Myocyte (in vitro differentiated cells): ENCODE measurements at places on chromosomes 11 and 22.
A peak's percentile ranks its signal among the peaks of the same experiment; 100 is the strongest.

DNA sequence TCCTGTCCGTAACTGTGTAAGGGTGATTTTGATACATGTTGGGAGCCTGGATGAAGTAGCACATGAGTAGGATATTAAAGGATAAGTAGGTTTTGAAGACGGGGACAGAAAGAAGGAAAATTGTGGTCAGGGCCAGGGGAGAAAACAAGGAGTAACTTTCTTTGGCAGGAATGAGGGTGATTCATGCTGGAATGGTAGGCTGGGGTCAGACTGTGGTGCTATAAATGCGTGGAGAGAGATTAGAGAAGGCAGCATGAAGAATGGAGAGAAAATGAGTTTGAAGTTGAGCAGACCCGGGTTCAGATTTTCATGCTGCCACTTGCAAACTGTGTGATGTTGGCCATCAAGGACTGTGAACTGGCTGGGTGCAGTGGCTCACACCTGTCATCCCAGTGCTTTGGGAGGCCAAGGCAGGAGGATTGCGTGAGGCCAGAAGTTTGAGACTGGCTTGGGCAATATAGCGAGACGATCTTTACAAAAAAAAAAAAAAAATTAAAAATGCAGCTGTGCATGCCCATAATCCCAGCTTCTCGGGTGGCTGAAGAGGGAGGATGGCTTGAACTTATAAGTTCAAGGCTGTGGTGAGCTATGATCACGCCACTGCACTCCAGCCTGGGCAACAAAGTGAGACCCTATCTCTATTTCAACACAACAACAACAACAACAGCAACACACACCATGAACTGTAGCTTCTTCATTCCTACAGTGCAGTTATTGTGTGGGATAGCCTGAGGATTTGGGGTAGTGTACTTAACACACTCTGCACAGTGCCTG is 22.3 kb downstream of the ZBTB16 start:
- DNase-seq, result peak; percentile 47

DNA sequence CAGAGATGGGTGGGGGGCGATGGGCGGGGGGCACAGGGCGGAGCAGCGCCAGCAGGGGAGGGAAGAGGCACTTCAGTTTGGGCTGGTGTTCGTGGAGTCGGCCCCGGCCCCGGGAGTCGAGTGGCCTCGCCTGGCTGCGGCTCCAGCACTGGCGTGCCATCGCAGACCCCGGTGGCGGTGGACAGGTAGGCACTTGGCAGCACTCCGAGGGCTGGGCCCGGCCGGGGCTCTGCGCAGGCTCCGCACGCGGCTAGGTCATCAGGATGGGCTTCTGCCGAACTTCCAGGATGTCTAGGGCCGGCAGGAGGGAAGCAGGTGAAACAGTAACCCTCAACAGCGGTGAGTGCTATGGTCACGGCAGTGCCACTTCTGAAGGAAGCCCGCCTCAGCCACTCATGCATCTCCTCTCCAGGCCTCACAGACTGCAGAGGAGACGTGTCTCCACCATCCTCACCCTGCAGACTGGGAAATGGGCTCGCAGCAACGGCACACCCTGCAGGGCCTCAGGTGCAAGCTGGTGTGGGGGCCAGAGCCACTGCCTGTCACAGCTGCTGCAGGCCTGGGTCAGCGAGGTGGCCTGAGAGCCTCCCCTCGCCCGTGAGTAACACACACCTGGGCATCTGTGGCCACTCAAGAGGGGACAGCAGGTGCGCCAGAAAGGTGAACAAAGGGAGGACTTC is 33.3 kb downstream of the NUP50 start:
- DNase-seq, result no peak

DNA sequence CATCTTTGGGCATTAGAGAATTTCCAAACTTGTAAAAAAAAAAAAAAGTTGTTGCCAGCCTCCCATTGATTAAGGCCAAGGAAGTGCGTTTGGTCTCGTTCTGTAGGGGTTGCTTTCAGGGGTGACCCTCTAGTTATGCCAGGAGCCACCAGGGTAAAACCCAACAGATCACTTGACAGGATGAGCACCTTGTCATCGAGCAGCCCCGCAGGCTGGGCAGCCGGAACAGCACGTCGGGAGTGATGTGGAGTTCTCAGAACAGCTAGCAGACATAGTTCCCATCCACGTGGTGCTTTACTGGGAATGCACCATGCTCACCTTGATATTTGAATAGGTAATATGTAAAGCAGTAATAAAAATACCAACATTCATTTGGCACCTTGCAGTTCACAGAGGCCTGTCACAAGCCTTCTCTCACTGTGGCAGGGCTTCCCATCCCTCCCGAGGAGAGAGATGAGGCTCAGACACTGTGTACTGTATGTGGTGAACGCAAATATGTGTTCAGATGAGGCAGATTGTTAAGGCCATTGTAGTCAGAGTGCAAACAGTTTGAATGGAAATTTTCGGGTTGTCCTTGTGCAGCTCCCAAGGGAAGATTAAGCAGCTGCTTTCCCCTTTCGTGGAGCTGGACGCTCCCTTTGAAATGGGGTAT is 70.9 kb upstream of the SORL1-AS1 start:
- no peak for DNase-seq

GRCh38 chr22:24305260-24305692 is 34.6 kb downstream of the SPECC1L start:
- no peak for DNase-seq

GRCh38 chr11:76493626-76494539 is 49.1 kb downstream of the EMSY start:
- DNase-seq, result no peak

GRCh38 chr11:1232883-1233321 is 10.0 kb downstream of the MUC5B start:
- DNase-seq, result no peak

- no peak for DNase-seq
These were observed 22.8 kb downstream of the TEAD1 start for GRCh38 chr11:12696911-12697581.

- DNase-seq, result no peak
These were observed 24.1 kb downstream of the LARGE1 start for GRCh38 chr22:33896154-33896553.

DNA sequence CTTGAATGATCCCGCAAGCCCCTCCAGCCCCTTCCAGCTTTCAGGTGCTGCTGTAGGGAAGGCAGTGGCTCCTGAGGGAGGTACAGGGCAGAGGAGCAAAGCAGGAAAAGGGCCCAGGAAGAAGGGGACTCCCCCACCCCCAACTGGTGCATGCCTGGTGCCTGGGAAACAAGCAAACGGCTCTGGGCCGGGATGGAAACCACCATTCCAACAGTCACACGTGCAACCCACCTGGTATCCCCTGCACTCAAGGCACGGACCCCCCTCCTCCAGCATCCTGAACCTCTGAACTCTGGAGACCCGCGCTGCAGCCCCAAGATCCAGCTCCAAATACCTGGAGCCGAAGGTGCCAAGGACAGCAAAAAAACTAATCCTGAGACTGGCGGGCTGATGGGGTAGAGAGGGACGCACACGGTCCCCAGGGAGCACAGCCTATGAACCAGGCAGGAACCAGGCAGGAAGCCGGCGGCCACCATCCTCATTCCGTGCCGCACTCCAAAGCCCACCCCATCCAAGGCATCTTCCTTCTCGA is 537 bp downstream of the SCN4B start:
- DNase-seq, result no peak

DNA sequence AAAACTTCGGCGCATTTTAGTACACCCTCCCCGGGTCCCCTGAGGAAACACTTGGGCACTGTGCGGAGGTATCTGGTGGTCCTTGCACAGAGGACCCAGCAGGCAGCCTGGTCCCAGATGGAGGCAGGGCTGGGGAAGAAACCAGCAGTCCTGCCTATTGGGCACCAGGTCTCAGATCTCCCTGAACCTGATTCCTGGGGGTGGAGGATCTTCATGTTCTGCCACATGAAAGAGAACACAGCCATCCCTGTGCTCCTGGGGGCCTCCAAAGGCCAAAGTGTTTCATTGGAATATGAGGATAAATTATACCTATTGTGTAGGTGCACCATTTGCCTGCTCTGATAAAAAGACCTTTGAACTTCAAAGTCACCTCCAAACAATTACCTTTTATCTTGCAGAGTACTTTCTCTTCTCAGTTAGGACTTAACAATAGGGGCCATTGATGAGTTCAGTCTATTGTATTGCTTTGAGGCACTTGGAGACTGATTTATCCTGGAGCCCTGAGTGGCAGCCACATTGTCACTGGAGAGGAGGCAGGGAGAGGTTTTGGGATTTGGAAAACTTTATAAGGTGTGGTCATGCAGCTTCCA is 1.8 kb downstream of the RCN1 start:
- no peak for DNase-seq

DNA sequence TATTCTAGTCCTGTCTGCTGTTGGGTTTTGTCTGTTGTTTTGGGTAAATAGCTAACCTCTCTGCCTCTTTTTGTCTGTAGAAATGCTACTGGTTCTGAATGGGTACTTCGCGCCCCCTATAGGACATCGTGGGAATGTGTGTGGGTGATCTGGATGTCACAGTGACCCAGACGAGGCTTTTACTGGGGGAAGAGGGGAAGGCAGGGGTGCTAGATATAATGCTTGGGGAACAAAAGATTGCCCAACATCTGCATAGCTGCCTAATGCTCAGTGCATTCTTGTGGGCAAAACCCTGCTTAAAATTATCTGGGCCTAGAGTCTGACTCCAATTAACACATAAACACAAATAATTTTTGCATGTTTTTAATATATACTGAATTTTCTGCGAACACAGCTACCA is 57.7 kb downstream of the BMAL1 start:
- DNase-seq, result peak; percentile 78

GRCh38 chr11:73907191-73907590 is 30.4 kb downstream of the PAAF1 start:
- peak; percentile 35 for DNase-seq

DNA sequence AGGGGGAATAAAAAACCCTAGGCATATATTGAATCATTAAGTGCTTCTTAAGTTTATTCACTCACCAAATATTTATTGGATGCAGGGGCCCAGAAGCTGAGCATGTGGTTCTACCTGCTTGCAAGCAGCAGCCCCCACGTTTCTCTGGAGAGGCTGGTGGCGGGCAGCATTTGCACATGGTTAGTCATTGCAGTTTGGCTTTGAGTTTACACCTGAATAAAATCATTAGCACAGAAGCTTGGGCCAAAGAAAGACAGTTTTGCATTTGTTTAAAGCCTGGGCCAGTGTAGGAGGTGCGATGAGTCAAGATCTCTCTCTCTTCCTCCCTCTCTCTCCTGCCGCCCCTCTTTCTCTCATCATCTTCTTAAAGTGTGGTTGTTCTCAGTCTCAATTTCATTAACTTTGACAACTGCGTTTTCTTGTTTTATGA is 72.6 kb downstream of the C22orf31 start:
- no peak for DNase-seq

DNA sequence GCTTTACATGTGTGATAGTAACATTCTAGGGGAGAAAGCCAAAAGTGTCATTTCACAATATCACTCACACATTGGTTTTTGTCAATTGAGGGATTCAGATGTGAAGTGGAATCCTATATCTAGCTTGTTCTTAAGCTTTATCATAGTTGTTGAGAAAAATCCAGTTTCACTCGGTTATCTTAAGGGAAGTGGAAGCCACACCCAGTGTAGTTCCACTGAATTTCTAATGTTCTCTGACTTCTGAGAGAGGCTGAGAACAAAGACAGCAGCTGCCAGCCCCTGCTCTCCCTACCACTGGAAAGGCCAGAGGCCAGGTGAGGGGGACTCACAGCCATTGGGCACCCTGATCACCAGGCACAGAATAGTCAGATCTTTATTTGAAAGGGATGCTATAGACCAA is 53.7 kb downstream of the THAP12 start:
- no peak for DNase-seq

- DNase-seq, result no peak
These were observed 8.7 kb upstream of the MPPED2 start for GRCh38 chr11:30594646-30595411.

GRCh38 chr11:1509626-1510255 is 23.2 kb upstream of the MOB2 start:
- DNase-seq, result no peak

DNA sequence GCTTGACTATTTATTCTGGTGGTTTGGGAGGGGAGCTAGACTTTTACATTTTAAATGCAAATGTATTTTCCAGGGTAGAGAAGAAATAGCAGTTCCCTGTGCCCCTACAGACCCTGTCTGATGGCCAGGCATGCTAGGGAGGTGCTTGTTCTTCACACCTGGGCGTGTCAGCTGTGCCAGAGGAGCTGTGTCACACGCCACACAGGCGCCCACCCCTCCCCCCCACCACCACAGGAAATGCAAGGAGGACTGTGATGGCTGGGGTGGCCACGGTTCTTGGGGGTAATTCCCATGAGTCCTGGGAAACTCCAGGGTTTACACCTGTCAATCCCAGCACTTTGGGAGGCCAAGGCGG is 82.2 kb downstream of the FLI1 start:
- DNase-seq, result no peak

DNA sequence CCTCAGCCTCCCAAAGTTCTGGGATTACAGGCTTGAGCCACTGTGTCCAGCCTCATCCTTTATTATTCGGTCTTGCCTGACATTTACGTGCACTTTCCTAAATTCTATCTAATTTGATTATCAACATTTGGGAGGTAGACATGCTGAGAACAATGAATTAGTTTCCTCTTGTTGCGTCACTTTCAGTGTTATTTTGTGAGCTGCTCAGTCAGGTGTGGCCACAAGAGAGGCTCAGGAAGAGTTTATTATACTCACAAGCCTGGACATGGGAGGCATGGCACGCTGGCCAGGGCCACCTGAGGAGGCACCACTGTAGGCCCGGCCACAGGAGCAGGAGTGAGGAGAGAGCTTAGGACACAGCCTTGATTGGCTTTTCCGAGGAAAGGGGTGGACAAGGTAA is 59.7 kb upstream of the RBFOX2 start:
- DNase-seq, result no peak

DNA sequence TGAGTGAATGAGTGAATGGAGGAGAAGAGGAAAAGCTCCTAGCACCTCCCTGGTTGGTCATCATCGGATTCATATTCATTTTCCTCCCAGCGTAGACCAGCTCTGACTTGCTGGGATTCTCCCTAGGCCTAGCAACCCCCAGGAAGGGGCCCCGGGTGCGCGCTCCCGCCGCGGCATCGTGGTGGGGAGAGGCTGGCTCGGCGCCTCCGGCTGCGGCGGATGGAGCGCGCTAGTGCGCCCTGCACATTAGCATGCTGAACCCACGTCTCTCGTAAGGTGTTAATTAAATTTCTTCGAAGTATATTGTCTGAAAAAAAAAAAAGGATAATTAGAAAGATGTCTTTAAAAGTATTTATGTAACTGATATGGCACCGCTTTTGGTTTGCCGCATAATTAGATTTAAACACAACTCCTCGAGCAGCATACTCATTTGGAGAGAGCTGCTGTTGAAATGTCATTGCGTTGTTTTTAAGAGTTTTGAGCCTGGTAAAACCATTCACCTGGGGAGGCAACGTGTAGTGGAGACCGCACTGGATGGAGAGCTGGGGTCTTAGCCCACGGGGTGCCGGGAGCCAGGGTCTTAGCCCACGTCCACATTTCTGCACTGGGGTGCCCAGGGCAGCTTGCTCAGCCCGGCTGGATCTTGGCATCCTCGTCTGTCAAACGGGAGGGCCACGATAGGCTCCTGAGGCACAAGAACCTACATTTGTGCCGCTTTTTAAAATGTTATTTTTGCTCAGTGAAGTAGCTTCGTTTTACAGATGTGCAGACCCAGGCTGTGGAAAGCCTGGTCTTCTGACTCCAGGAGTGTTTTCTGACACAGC is 21.8 kb downstream of the MPPED1 start:
- DNase-seq, result no peak

GRCh38 chr22:46367707-46368191 is 32.2 kb downstream of the TRMU start:
- DNase-seq, result peak; percentile 67
